ENCODE measurements at places on chromosomes 5 and 9.

DNA sequence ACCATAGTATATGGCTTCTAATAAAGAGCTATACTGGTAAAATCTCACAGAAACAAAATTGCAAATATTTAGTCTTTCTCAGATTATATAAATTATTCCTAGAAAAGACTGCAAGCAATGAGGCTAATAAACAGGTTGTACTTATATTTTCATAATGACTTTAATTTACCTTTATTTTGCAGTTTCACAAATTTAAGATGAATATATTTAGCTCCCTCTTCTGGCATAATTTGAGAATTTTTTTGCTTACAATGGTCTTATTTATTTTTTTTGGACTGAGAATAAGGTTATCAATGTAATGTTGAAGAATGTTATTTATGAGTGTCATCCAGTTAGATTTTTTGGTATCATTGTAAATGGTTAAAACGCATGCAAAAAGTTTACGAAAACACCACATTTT lies 56.7 kb downstream of the PIK3R1 start:
- DNase-seq = no peak

DNA sequence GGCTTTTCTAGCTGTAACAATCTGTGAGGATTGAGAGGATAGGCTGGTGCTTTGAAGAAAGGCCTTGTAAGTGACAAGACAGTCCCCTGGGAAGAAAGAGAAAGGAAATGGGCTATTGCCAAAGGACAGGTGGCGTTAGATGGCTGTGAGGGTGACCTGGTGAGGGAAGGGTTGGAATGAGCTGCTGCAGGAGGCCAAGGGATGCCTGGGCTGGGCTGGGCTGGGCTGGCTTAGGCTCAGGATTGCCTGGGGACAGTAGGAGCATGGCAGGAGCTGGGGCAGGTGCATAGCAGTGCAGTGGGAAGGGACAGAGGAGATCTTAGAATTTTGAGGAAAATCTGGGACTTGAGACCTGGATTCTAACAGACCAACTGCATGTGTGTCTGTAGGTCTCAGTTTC lies 9.7 kb upstream of the MYOZ3 start:
- DNase-seq = no peak

GRCh38 chr9:108445431-108446071 lies 410.2 kb downstream of the ACTL7B start:
- DNase-seq = no peak

DNA sequence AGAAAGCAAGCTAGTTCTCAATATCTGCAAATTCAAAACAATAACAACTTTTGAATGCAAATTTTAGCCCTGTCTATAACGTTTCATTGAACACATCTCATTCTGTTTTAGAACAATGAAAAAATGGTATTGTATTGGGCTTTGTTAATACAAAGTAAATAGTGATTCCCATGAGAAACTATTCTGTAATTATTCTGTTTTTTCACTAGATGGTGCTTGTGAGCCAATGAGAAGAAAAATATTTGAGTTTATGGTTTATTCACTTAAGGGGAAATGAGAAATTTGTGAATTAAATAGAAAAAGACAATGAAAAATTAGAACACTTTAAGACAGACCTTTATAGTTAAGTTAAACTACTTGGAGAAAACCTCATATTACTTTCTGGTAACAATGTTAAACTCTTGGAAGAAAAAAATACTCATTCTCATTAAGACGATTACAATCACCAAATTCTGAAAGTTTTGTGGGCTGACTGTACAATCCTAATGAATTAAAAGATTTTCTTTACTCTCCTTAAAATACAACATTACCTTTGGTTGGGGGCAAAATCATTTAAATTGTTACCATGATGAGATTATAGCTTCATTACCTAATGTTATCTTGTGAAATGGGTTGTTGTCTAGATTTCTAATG lies 127.0 kb downstream of the NNT start:
- no peak for DNase-seq

- no peak for DNase-seq
These were observed 251.4 kb upstream of the GAS1 start for GRCh38 chr9:87198716-87199115.

- peak; percentile 89 for DNase-seq
These were observed at the start of gene ST6GALNAC4 for GRCh38 chr9:127916720-127917581. Gene ST6GALNAC4, minus strand, starts transcription at chr9:127917041. Its CDS starts 622 bp downstream, at chr9:127916419.

DNA sequence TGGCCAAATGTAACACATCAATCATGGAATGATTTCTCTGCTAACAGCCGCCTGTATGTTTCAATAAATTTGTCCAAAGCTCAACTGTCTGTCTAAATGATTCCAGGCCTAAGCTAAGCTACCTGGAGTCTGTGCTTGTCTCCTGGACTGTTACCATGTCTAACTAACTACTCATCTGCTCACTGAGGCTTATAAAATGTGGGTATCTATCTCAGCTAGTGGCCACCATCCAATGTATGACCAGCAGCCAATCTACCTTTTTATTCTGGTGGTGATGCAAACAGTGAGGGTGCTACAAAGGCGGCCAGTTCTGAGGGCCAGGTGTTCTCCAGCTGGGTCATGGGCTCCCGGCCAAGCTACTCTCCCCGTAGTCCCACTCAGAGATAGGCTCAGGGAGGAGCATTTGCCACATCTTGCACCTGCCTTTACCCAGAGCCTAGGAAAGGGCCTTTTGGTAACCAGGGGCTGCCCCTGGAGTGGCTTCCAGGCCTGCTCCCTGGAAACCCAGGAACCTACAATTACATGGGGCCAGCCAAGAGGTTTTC lies 59.1 kb downstream of the PFDN1 start:
- DNase-seq = no peak

DNA sequence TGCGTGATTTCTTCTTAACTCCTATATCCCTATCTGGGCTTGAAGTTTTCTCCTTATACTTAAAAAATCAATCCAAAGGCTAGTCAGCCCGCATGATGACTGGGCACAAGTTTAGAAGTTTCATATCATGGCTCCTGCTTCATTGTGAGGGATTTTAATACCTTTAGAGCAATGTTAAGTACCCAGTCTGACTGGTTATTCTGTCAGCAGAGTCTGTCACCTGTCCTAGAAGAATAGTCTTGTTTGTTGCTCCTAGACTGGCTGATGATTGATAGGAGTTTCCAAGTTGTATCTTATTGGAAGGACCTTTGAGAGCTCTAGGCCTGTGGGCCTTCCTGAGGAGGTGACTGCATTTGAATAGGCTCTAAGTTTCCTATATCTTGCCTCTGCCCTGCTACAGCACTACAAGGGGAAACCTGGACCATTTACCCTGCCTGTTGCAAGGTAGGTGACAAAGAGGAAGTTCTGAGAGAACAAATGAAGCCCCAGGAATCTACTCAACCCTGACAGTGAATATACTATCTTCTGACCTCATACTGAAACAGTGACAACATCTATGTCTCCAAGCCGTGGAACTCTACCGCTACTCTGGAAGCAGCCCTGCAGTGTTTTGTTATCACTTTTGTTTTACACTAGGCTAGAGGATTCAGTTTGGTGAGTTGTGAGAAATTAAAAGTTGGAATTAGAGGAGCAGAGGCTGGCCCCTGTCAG lies 66.5 kb downstream of the F2RL2 start:
- DNase-seq = no peak

GRCh38 chr5:86866036-86866435 lies 248.3 kb downstream of the COX7C start:
- no peak for DNase-seq

GRCh38 chr5:132070460-132071337 lies 2.9 kb upstream of the CSF2 start:
- DNase-seq = no peak

DNA sequence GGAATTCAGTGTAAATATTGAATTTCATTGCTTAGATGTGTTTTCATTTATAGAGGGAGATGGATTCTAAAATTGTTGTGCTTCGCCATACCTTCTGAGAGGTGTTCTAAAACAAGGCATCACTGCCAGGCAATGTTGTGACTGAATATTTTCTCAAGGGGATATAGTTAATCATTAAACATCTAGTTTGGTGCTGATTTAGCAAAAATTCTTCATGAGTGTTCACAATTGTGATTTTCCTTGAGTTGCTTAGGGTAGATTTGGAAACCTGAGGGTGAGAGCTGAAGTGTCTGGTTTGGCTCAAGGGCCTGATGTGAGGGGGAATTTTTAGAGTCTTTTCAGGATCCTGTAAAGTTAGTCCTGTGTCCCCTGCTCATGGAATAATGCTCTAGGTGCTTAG lies 104.5 kb downstream of the MAT2B start:
- no peak for DNase-seq

DNA sequence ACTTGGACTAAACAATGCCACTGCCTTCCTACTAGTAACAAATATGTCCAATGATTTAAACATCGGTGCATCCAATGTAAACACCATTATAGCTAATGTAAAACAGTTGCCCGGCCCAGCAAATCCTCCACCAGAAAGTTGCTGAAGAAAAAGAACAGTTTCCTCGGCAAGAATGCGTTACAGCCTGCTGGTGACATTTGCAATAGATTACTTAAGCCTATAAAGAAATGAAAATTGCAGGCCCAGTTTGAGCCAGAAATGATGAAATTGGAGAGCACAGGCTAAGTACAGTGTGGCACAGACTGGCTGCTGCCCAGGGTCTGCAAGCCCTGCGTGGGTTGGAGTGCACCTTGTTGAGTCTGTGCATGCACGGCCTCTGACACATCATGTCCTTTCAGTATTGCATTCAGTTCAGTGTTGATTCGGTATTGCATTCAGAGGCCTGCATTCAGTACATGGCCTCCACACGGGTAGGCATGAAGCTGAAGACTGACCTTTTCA lies 406.0 kb upstream of the KLF4 start:
- no peak for DNase-seq

GRCh38 chr9:32741706-32742105 lies 41.6 kb upstream of the TMEM215 start:
- DNase-seq = no peak

DNA sequence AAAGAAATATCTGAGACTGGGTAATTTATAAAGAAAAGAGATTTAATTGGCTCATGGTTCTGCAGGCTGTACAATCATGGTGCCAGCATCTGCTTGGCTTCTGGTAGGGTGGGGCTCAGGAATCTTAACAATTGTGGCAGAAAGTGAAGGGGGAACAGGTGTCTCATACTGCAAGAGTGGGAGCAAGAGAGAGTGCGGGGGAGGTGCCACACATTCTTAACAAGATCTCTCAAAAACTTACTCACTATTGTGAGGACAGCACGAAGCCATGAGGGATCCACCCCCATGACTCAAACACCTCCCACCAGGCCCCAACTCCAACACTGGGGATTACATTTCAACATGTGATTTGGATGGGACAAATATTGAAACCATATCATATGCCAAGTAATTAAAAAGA lies 70.1 kb upstream of the PANK3 start:
- no peak for DNase-seq

DNA sequence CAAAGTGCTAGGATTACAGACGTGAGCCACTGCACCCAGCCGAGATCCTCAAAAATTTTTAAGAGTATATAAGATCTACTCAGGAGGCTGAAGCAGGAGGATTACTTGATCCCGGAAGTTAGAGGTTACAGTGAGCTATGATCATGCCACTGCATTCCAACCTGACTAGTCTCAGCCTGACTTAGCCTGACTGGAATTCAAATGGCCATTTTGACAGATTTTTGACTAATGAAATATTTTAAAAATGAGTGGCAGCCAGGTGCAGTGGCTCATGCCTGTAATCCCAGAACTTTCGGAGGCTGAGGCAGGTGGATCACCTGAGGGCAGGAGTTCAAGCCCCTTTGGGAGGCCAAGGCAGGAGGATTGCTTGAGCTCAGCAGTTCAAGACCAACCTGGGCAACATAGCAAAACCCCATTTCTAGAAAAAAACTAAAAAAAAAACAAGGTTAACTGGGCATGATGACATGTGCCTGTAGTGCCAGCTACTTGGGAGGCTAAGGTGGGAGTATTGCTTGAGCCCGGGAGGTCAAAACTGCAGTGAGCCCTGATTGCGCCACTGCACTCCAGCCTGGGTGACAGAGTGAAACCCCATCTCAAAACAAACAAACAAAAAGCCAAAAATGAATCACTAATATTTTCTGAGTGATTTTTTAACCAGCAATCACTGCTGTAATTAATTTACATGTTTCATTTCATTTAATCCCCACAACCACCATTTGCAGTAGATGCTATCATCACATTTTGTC lies 16.6 kb downstream of the ATOX1 start:
- no peak for DNase-seq

DNA sequence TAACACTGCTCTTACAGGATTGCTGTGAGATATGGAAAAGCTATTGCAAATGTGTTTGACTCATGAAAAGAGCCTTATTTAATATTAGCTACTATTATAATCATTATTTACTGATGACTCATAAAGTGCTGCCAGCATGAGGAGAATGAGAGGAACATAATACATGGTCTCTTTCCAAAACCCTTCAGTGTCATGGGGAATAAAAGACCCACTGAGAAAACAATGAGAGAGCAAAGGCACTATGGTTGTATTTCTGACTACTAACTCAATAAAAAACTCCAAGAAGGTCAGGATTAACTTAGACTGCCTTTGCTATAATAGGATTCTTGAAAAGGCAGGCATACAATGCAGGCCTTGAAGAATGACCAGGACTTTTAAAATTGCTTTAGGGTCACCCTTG lies 633.5 kb downstream of the DTWD2 start:
- DNase-seq = no peak

GRCh38 chr5:10599113-10599512 lies 35.2 kb downstream of the ANKRD33B start:
- no peak for DNase-seq

GRCh38 chr5:91177085-91177484 lies 206.0 kb downstream of the ARRDC3 start:
- DNase-seq = no peak

DNA sequence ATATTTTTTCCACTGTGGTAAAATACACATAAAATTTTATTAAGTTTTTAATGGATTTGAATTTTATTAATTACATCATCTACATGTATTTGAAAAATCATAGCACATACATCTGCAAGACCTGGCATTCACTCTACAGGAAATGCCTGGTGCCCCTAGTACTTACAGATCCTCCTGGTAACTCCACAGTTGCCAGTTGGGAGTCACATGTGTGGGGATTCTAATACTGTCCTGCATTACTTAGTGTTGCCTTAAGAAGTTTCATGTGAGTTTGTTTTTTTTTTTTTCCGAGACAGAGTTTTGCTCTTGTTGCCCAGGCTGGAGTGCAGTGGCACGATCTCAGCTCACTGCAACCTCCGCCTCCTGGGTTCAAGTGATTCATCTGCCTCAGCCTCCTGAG lies 18.1 kb downstream of the KDM3B start:
- no peak for DNase-seq

- no peak for DNase-seq
These were observed 1.9 kb downstream of the CD14 start for GRCh38 chr5:140631036-140631417.

GRCh38 chr9:110214090-110214489 lies 6.1 kb upstream of the C9orf152 start:
- DNase-seq = no peak

- no peak for DNase-seq
These were observed 21.2 kb downstream of the NSUN2 start for GRCh38 chr5:6611334-6612256.

- no peak for DNase-seq
These were observed 33.4 kb upstream of the AIF1L start for GRCh38 chr9:131062969-131063368.

All from T-helper 17 cell (primary cell).